ENCODE measurements at places on chromosomes 16 and 17.
A peak's percentile ranks its signal among the peaks of the same experiment; 100 is the strongest.

GRCh38 chr17:74637926-74638325 lies 14.4 kb upstream of the CD300E start:
- no peak for DNase-seq

DNA sequence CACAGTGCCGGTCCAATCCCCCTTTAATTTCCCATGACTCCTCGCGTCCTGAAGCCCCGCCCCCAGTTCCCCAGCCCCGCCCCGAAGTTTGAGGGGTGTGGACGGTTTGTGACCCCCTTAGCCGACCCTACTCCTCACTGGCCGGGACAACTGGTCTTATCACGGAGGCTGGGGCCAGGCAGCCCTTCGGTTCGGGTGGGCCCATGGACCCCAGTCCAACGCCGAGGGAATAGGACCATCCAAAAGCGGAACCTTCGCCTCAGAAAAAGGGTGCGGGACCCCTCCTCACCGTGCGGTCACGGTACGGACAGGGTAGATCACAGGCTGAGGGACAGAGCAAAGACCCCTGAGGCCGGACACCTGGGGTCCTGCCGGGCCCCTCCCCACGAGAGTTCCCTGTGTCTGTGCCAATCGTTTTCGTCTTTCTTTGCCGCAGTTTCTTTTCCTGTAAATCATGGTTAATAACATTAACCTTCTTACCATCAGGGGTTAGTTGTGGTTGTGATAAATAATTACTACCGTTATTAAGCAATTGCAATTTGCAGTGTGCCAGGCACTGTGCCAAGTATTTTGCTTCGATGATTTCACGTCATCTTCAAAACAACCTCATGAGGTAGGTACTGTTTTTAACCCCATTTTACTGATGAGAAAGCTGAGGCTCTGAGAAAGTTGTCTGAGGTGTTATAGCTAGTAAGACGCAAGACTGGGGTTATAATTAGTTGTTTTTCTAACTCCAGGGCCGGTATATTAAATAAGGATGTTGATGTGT lies 543 bp downstream of the TMUB2 start:
- no peak for DNase-seq

GRCh38 chr16:56632156-56632847 lies at the start of gene MT1M:
Gene MT1M (plus strand): TSS chr16:56632659. CDS start chr16:56632732, 73 bp downstream.
- no peak for DNase-seq

- DNase-seq, result no peak
Observed at GRCh38 chr17:78526231-78527025, 50.8 kb downstream of the DNAH17 start.

DNA sequence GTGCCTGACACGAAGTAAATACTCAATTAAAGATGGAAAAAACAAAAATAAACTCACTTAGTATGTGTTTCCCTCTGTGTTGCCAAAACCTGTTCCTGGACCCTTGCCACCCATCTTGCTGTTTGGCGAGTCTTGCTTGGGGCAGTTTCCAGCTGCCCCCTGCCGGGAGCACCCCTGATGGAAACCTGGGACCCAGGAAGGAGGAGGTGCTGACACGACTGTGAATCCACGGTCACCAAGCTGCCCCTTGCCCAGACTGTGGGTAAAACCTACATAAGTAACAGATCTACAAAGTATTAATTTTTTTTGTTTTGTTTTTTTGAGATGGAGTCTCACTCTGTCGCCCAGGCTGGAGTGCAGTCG lies 50.1 kb upstream of the SIAH1 start:
- DNase-seq, result no peak

GRCh38 chr16:17416461-17417311 lies 54.1 kb downstream of the XYLT1 start:
- DNase-seq, result peak; percentile 44

DNA sequence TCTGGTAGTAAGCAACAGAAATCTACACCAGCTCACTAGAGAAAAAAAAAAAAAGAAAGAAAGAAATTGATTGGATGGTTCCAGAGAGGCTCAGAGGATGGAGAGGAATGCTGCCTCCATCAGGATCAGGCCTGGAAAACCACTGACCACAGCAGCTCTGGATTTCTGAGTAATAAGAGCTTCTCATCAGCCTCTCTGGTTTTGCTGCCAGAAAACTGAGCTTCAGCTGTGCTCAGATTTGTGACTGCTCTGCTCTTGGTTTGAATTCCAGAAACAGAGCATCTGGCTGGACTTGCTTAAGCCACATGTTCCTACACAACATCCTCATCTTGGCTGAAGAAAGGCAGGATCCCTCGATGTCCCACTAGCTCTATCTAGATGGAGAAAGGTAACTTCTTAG lies 25.9 kb downstream of the IRX6 start:
- no peak for DNase-seq

Measured in stimulated activated CD4-positive, alpha-beta T cell treated with anti-CD3 and anti-CD28 coated beads, Interleukin-12 subunit alpha, Interleukin-12 subunit beta, amount 100 ng/mL, for 24 hours (primary cell).